Umbilical cord (tissue), 2 donors: ENCODE measurements at places on chromosomes 7 and 10. TPM values are rescaled to one million over a fixed set of nuclear protein-coding genes. Genes with fewer than 3 reads are reported as not detected.

DNA sequence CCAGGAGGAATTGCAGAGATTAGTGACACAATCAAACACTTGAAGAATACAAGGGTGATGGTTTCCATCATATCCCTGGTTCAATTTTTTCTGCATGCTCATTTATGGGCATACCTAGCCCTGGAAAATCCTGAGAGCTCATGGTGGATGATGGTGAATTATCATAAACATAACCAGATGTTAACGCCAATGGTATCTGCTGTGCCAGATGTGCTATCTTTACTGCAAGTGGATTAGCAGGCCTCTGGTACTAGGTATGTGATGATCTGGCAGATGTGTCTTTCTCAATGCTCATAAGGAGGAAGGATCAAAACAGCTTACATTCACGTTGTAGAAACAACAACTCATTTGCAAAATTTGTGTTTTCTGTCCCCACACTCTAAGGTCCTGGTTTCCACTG, 150.5 kb downstream of the FZD1 start:
- DNase-seq: peak; percentile 88

FRMD4A gene
- total RNA-seq: 16.1 TPM

- no peak for DNase-seq
These were observed 65.1 kb upstream of the VSTM2A start for GRCh38 chr7:54477083-54477482.

GRCh38 chr7:104903044-104903443, 111.0 kb upstream of the KMT2E start:
- DNase-seq: no peak

SPDYE16 gene
- total RNA-seq: 3.6 TPM

DNA sequence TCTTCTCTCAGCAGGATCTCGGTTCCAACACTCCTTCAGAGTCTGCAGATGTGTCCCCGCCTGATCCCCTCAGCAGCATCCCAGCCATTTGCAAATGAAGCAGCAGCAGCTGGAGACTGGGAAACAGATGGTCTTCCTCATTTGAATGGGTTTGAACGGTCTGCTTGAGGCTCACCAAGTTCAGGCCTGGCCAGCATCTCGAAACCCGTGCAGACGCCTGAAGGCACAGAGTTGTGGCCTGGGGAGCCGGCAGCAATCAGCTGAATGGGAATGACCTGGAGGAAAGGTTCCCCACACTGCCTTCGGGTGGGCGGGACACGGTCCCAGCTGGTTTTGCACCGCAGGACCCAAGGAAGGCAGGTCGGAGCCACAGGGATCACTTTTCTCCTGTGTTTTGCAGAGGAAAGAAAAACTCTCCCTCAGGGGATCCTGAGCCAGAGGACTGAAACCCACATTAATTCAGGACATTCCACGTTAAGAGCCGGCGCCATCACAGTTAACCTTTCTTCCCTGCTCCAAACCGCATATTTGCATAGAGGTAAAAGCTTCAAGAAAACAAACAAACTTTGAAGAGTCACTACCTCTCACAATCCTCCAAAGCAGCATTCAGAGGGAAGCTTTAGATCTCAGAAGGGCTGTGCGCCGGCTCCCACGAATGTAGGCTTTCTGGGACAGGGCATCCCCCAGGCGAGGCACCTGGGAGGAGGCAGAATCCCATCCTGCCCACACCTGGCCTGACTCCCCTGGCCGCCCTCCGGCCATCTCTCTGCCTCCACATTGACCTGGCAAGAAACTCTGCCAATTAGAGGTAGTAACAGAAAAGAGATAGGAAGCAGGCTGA, 17.7 kb downstream of the FGFR2 start:
- DNase-seq: no peak

GRCh38 chr7:19698331-19698730, 10.5 kb downstream of the POLR1F start:
- DNase-seq: no peak

- no peak for DNase-seq
These were observed 22.0 kb upstream of the MAGI2 start for GRCh38 chr7:79475455-79475854.

KNDC1 gene
- total RNA-seq: 4.8 TPM

LIPK gene
- total RNA-seq: 4.8 TPM

DNA sequence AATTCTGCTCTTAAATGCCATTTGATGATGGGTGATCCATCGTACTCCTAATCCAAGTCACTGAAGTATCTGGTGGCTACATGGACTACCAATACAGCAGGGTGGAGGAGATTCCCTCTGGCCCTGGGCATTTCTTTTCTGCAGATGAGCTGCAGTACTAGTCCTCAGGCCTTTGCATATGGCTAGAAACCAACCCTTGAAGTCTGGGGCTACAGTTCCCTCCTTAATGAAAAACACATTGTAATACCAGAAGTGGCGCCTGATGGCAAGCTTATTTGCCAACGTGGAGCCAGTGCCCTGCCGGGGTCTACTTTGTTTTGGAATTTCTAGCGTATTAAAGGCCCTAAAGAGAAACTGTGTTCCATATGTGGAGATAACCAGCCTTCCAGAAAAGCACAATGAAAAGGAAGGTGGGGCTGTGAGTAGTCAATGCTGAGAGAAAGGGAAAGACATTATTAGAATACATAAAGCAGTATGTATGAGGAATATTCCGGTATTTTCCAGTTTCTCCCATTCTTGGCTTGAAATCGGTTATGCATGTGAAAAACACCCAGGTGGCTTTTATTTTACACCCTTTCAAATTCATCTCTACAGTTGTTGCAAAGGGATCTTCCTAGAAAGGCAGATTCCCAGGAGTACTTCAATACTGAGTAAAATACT, 368.8 kb downstream of the PRPF18 start:
- DNase-seq: no peak

- no peak for DNase-seq
These were observed 3.5 kb downstream of the LOXL4 start for GRCh38 chr10:98264378-98265065.
